ENCODE measurements at places on chromosomes 6 and 20. TPM values are rescaled to one million over a fixed set of nuclear protein-coding genes. Genes with fewer than 3 reads are reported as not detected.

Gene ZNF165
- polyA plus RNA-seq: 0.36 TPM

GRCh38 chr20:61983965-61984364, 81.7 kb downstream of the TAF4 start:
- no peak for DNase-seq

DNA sequence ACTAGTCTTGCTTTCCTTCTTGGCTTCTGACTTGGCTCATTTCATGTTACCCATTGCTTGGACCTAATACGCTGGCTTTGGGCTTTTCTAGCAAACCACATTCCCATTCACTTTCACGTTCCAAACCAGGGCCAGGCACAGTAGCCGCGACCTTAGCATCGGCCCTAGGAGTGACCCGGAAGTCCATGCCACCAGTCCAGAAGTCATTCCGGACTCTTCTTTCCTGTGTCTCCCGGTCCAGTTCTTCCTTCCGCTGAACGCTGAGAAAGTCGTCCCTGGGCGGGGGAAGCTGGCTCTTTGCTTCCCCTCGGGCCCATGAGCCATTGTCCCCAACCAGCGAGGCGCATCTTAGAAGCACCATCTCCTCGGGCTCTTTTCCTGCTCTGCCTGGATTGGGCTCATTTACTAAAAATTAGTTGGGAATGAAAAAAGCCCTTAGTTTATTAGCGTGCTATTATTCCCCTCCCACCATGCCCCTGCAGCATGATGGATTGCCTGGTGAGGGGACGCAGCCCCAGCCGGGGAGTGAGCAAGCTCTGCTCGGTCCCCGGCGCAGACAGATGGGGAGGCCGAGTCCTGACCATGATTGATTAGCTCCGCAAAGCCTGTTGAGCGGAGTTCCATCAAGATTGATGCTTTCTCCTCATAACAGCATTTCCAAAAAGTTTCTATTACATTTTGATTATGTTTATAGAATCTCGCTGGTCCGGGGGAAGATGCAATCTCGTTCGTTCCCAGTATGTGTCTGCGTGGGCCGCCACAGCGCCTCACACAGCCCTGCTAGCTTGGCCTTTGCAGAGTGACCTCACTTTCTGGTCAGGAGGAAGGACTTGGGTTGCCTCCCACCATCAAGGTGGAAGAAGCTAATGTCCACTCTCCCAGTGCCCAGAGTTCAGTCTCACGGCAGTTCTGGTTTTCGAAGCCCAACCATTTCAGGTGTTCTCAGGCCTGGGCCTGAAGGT, 115.1 kb upstream of the TOP1 start:
- DNase-seq: no peak

- DNase-seq: no peak
These were observed 54.4 kb downstream of the KIZ start for GRCh38 chr20:21180248-21180647.

GRCh38 chr20:59463541-59463940, 140.8 kb upstream of the PHACTR3 start:
- DNase-seq: no peak

DNA sequence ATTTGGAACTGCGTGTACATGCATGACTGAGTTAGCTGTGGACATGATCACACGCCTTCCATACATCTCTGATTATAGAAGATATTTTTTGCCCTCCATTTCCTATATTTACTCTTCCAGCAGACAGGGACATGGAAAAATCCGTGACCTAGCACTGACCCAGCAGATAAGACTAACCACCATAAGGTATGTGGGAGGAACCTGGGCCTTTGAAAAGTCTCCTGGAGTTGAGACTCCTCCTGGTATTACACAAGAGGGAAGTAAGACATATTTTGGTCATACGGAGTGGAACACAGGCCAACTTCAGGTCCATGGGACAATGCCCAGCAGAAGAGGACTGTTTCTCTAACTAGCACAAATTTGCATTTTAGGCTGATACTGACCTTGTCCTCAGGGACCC, 13.7 kb upstream of the SIRPB1 start:
- DNase-seq: no peak
